NAMALWA (cell line): ENCODE measurements at places on chromosomes 13 and 19.

DNA sequence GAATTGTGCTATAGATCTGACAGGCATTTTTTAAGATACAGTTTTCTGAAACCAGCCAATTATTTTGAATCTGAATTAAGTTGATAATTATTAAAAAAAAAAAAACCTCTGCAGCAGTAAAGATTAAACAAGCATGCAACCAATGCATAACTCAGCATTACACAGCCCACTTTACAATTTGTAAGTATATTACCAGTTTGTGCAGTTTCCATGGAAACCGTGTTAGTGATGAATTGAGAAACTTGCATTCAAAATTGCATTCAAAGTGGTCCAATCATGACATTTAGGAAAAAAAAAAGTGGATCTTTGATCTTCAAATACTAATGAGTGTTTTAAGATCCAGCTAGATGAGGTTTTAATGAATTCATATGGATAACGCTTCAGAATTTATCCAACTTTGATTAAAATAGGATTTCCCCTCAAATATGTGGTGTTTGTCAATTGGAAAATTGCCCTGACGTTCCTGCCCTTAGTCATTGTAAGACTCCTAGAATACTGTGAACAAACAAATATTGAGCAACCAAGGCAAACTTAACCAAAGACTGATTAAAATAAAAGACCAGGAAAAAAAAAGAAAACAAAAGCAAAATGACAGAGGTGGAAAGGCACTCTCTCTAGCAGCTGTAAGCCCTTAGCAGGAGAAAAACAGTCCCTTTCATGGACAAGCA lies 314.8 kb upstream of the MAB21L1 start:
- DNase-seq = no peak

DNA sequence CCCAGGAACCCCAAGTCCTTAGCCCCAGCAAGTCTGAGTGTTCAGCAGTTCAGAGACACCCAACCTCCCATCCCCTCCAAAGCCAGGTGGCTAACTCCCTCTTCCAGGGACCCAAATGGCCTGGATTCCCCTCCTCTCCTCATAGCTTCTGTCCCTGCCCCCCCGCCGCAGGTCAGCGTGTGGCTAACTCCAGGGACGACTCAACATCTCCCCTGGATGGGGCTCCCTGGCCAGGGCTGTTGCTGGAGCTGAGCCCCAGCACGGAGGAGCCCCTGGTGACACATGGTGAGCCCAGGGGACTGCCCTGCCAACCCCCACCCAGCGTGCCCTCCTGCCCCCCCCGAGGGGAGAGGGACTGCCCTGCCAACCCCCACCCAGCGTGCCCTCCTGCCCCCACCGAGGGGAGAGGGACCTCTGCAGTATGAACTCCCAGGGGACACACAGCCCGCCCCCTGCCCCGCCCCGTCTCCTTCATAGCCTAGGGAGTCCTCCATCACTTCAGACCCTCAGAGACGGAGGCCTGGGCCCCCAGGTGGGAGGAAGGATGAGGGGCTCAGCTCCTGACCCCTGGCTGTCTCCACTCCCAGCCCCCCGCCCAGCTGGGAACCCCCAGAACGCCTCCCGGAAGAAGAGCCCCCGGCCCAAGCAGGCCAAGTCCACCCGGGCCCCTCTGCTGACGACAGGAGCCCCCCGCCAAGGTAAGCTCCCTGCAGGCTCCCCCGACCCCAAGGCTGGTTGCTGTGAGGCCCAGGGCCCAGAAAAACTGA lies 1.7 kb downstream of the SSC5D start:
- DNase-seq = no peak

- no peak for DNase-seq
Measured at GRCh38 chr13:104086210-104086609, 1020.0 kb upstream of the SLC10A2 start.

DNA sequence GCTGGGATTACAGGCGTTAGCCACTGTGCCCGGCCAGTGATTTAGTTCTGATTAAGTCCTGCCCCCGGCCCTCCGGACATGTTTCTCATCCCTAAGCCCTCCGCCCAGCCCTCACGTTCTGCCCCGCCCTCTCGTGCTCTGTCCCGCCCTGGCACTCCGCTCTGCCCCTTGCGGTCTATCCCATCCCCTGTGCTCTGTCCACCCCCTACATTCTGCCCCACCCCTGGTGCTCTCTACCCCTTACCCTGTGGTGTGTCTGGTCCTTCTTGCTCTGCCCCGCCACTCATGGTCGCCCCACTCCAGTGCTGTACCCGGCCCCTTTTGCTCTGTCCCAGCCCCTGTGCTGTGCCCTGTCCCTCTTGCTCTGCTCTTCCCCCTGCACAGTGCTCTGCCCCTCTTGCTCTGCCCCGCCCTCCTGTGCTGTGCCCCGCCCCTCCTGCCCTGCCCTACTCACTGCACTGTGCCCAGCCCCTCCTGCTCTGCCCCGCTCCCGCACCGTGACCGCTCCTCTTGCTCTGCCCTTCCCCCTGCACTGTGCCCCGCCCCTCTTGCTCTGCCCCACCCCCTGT lies 3.0 kb downstream of the GTPBP3 start:
- no peak for DNase-seq

DNA sequence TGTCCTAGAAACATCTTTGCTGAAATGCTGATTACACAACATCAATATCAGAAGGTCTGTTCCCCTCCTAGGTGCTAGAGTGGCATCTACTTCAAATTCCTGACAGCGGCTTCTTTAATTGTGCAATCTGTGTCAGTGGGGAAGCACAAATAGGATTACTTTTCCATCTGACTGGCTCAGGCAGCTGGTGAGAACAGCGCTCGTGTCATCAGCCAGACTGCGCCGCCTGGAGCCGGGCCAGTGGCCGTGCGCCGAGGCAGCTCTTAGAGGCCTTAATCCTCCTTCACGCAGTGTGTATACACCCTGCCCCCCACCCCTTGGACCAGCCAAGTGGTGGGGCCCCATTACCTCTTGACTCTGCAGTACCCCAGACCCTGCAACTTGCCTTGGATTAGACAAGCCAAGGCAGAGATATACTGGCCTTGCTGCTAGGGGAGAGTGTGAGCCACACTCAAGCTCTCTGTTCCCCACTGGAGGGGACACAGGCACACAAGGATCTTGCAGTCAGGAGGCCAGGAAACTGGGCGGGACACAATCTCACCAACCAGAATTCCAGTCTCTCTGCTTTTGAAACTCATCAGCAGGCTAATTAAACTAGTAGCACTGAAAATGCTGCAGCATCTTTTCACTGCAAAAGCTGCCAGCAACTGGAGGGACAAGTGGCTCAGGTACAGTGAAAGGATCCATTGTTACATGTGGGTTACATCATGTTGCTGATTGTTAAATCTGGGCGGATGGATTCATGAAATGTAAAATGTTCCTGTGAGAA lies 48.9 kb upstream of the EPHX3 start:
- no peak for DNase-seq

- DNase-seq = peak; percentile 5
Measured at GRCh38 chr13:22103046-22104027, 432.5 kb downstream of the FGF9 start.

DNA sequence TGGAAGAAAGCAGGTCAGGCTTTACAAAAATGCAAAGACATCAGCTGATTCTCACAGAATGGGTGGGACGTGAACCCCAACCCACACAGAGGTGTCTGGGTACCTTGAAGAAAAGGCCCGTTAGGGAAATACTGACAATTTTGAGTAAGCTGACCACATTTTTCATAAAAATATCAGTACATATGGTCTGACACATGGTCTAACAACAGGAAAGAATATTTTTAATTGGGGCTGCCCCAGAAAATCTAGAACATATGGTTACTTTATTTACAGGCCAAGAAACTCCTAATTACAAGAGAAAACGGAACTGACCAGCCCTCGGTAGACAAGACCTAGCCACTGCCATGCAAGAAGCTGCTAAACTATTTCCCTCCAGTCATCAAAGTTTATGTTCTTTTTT lies 48.7 kb upstream of the ITM2B start:
- no peak for DNase-seq

DNA sequence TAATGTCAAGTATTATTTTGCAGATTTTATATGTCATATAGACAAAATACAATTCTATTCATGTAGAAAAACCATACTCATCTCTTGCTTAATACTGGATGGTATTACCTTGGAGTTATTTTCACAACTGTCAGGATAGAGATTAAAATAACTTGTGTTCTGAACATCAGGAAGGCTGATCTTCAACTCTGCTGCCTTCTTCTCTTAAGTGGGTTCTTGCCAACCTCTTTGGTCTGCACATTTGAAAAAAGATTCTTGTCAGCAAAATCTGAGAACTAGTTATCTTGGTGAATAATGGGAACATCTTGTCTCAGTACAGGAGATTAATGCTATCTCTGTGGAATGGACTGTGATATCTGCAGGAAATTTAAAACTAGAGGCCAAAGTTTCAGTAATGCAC lies 95.2 kb upstream of the FAM216B start:
- DNase-seq = no peak

GRCh38 chr19:33503030-33503429 lies 18.6 kb downstream of the PEPD start:
- DNase-seq = no peak

DNA sequence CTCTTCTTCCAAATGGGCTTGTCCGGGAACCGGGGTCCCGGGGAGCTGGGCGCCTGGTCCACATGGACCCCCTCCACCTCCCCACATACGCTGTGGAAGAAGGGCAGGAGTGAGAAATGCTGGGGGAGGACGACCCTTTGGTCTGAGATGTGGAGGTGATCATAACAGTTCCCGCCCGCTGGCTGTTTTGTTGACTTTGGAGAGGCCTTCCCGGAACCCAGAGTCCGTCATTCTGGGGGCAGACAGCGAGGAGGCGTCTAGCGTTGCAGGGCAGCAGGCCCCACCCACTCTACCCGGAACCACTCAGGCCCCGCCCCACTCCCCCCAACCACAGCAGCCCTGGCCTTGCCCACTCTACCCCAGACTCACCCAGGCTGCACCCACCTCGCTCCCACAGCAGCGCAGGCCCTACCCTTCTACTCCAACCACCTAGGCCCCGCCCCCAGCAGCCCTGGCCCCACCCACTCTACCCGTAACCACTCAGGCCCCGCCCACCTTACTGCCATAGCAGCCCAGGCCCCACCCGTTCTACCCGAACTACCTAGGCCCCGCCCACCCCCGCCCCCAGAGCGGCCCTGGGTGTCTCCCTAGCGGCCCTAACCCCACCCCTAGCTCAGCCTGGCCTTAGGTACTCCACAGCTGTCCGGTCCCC lies 7.1 kb downstream of the GPR108 start:
- DNase-seq = peak; percentile 78

DNA sequence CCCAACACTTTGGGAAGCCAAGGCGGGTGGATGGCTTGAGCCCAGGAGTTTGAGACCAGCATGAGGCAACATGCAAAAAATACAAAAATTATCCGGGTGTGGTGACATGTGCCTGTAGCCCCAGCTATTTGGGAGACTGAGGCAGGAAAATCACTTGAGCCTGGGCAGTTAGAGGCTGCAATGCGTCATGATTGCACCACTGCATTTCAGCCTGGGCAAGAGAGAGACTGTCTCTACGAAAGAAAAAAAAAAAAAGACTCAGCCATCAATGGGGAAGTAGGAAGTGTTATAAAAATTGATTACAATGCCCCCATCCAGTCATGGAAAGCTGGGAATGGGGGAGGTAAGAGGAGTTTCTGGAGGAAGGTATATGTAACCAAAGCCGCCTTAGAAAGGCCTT lies 5.4 kb downstream of the TYK2 start:
- DNase-seq = no peak

DNA sequence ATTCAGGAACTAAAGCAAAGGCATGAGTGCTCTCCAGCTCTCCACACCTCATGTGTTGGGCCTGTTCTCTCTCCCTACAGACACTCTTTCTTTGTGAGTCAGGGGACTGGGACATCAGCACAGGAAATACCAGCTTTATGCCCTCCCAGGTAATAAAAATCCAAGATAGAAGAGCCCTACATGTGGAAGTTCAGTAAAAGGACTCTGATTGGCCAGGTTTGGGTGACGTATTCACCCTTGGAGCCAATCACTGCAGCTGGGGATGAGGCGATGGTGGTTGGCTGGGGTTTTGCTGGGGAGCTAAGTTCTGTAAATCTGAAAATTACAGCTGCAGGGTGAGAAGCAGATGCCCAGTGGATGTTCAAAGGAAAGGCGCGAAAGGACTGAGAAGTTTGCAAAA lies 32.5 kb downstream of the CCDC70 start:
- DNase-seq = peak; percentile 22

DNA sequence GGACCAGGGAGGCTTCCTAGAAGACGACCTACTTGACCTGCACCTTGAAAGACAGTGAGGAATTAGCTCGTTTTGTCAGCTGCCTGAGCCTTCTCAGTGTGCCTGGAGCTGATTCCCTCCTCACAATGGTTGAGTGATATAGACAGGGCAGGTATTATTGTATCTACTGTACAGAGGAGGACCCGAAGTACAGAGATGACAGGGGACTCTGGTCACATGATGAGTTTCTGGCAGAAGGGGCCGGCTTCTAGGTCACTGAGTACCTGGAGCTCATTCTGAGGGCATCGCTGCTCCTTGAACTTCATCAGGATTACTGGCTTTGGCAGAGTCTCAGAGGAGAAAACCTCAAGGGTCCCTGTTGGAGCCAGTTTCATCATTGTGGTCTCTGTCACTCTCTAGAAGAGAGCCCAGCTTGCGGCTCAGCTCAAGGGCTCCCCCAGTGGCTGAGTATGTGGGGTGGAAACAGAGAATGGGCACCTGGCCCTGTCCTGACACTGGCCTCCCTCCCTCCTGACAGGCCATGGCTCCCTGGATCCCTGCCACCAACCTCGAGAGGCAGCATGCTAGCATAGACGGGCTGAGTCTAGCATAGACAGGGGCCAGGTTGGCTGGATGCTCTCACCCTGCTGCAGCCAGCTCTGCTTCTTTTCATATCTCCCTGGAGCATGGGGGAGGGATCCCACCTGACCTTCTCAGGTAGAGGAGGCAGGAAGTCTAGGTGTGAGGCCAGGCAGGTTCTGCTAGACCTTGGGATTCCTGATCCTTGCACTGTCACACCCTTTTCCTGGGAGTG lies 38.7 kb downstream of the NFIX start:
- peak; percentile 72 for DNase-seq

DNA sequence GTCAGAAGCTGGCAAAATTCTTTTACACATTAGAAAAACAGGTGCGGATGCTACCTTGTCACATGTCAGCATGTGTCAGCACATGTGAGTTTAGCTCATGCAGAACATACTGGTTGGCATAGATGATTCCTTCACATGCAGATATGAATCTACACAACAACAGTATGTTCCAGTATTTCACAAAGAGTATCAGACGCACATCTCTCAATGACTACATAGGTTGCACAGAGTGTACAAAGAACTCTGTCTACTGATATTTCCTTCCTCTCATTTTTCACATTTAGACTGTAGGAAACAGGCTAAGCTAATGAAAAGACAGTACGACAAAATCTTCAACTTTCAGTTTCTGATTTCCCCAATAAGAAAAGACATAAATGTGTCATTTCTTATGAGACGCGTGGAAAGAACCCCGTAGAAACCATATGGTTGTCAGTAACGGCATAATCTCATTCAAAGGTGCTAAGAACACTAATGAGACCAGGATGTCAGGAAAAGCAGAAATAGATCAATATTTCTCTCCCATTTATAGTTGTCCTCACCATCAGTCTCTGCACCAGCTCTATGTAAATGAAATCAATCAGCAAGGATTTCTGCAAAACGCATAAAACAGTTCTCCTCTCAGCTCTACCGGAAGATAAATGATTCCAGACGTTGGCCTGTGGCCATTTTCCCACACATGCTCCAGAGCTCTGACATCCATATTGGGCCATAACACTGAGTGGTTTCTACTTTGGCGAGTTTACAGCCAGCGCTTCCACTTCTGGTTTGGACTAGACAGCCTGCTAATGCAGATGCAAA lies 81.2 kb downstream of the STARD13 start:
- DNase-seq = no peak

GRCh38 chr19:23098988-23099387 lies 17.8 kb upstream of the ZNF730 start:
- DNase-seq = no peak
